Motor neuron (in vitro differentiated cells): ENCODE measurements at places on chromosomes 2 and 18.

DNA sequence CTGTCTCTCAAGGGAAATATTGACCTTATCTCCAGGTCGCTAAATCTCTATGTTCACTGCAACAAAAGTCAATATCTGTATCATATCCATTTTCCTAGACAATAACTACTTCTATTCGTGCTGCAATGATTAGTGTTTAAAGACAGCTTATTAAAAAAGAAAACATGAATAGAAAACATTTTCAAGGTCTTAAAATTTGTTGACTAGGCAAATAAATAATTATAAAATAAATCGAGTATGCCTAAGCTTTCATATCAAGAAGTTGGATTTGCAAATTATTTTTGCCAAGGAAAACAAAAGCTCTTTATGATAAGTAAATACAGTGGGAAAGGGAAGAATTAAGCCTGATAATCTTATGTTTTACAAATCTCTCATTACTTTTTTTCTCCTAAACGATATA lies 428.5 kb downstream of the NUP35 start:
- ATAC-seq: no peak

DNA sequence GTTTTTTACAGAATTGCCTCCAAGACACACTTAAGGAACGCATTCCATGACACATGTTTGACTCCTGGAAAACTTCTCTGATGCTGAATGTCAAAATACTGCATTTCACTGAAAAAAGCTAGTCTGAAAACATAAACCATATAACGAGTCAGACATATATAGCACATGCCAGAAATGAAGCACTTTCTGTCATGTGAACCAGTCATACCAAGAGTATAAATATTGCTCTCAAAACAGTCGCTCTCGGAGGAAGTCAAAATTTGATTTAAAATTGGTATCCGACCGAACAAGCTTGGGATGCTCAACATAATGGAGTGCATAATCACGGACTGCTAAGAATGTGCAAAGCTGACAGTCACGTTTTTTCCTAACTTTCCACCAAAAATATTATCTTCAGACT lies 115.9 kb downstream of the PIEZO2 start:
- no peak for ATAC-seq

GRCh38 chr2:9700109-9700495 lies 69.3 kb upstream of the YWHAQ start:
- no peak for ATAC-seq

- no peak for ATAC-seq
Observed at GRCh38 chr2:105394951-105395611, 3.8 kb downstream of the FHL2 start.

GRCh38 chr18:49030138-49030537 lies 79.4 kb upstream of the SMAD7 start:
- no peak for ATAC-seq

- ATAC-seq: no peak
Observed at GRCh38 chr2:151862700-151863099, 34.5 kb upstream of the ARL5A start.

DNA sequence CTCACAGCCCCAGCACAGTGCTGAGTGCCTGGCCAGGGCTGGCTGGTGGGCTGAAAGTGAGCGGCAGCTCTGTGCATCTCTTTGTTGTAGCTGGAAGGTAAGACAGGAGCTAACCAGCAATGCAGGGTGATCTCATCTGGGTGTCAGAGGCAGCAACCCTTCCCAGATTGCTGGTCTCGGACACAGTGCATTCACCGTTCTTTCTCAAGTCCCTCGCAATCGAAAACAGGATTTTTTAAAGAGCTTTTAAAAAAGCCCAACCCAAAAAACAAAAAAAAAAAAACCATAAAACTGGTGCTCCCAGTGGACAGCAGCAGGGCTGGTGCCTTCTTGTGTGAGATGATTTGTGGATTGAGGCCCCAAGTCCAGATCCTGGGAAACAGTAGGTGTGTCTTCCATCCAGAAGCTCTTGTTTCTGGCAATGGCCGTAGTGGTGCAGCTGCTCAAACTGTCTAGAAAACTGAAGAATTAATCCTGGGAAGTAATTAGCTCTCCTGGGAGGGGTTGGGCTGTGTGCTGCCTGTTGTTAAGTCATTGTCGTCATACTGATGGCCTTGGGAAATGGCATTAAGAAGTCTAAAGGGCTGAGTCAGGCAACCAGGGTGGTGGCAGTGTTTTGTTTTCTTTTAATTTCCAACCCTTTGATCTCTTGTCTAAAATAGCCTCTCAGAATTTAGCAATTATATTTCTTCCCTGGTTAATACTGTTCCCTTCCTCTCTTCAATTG lies 156.7 kb downstream of the KLHL29 start:
- ATAC-seq: peak; percentile 76

GRCh38 chr2:25043241-25043867 lies 1.5 kb downstream of the EFR3B start:
- ATAC-seq: no peak

DNA sequence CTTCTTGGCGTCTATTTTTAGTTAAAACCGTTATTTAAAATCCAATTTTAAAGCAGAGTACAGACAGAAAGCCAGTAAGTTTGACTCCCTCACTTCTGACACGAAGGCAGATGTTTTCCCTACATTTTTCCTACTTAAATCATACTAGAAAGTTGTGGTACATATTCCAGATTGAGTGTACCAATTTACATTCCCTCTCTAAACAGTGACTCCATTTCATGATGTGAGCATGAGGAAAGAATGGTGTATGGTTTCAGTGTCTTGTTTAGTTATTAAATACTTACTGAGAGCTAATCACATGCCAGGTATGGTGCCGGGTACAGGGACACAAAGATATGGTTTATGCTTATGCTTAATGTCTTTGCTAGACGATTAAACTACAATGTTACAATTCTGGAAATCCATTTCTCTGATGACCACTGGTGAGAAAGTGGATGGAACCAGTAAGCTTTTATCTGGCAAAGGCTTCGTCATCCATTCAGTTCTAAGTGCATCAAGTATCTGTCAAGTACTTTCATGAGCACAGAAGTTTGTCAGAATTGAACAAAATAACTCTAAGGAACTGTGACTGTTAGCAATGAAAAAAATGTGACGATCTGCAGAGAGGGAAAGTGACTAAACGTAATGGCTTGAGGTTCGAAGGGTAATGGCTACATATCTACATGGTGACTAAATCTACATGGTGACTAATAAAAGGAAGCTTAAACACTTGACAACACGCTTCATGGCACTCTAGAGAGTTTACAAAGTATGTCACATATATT lies 25.7 kb downstream of the MAP4K3 start:
- ATAC-seq: peak; percentile 30

DNA sequence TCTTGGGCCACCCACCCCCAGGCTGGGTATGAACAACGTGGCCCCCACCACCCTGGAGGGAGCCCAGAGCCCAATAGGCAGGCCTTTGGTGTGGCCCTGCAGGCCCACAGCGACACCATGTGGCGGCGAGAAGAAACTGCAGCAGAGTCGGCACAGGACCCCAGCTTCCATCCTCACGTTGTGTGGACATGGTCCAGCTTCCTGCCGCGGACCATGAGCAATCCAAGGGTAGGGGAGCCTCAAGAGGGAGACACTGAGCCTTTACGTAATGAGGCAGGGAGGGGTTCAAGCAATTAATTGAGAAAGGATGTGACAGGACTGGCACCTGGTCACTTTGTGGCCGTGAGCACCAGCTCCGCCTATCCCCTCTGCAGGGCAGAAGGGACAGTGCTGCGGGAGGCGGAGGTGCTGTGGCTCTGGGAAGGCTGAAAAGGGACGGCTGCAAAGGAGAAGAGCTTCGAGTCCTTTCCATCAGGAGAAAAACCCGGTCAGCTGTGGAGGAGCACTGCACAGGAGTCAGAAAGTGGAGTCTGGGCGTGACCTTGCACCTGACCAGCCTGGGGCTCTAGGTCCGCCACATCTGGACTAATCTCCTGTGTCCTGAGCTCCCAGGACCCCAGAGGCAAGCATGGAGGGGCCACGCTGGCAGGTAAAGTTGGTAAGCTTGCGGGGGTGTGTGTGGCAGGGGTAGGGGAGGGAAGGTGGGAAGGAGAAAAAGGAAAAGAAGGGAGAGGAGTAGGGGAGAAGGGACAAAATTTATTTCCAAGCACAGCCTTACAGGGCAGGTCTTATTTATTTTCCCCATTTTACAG lies 44.9 kb downstream of the TMEM37 start:
- peak; percentile 91 for ATAC-seq

DNA sequence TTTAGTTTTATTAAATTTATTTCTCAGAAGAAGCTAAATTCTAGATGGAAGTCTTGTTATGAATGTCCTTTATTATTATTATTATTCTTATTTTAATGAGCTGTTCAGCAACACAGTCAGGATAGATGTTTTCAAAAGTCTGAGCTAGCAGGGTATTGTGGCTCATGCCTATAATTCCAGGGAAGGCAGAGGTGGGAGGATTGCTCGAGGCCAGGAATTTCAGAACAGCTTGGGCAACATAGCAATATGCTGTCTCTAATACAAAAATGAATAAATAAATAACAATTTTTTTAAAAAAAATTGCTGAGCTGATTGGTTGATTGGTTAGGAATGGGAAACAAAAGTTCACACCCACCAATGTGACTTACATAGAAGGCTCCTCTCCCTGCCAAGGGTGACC lies 274.1 kb upstream of the CYRIA start:
- ATAC-seq: no peak

- no peak for ATAC-seq
Observed at GRCh38 chr2:107402330-107402729, 424.4 kb upstream of the RGPD4 start.

DNA sequence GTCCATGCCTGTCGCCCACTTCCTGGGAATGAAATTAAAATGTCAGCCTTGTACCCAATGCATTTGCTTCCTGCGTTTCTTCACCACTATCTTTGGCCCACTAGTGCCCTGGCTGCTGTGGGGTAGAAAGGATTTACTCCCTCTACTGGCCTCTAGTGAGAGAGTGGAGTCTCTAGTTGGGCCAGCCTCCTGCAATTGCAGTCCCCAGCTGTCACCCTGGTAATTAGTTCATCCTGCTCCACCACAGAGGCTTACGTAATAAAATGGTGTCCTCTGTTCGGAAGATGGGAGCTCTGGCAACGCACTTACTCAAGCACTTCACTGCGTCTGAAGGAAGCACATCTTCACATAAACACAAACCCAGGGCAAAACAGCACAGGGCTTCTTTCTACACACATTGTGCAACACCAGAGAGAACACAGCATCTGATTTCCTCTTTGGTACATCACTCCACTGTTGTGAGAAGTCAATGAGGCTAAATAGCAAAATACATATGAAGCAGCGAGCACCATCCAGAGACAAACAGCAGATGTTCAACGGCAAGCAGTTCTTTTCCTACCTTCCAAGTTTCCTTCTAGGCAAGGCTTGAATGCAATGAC lies 274.6 kb downstream of the LRATD1 start:
- ATAC-seq: no peak

- ATAC-seq: no peak
Observed at GRCh38 chr2:96882230-96882629, 12.3 kb upstream of the SEMA4C start.

- peak; percentile 98 for ATAC-seq
Observed at GRCh38 chr2:159053161-159054031, 85.0 kb downstream of the TANC1 start.

DNA sequence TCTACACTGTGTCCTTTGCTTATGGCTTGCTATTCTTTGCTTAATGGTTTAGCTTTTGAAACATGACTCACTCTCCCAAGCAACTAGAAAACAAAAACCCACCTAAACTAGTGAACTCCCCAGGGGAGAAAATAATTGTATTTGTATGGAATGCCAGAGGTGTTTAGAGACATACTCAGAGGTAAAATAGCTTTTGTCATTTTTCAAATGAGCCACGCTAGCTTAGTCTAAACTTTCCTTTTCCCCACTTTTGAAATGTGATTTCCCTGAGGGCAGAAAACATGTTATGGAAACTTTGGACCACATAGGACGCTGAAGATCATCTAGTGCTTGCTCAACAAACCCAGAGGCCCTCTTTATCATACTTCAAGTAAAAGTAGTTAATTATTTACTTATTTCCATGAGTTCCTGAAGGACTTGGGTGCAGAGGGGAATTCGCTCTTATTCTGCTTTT lies 16.5 kb upstream of the CYTIP start:
- no peak for ATAC-seq

DNA sequence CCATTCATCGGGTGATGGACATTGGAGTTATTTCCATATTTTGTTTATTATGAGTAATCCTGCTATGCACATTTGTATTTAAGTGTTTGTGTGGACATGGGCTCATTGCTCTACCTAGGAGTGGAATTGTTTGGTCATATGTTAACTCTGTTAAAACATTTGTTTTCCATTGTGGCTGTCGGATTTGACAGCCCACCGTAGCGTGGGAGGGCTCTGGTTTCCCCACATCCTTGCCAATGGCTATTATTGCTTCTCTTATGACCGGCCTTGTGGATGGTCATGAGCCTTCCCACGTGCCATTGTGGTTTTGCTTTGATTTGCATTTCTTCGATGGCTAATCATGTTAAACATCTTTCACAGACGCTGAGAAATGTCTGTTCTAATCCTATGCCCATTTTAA lies 92.0 kb downstream of the ZNF236 start:
- ATAC-seq: no peak

GRCh38 chr2:104862058-104862941 lies 8.4 kb downstream of the POU3F3 start:
- ATAC-seq: peak; percentile 71

GRCh38 chr2:39379643-39380524 lies 57.2 kb downstream of the MAP4K3 start:
- peak; percentile 76 for ATAC-seq

- ATAC-seq: peak; percentile 34
Observed at GRCh38 chr2:164538240-164538866, 82.9 kb downstream of the GRB14 start.

GRCh38 chr2:218567797-218568189 lies 358 bp downstream of the USP37 start:
- ATAC-seq: peak; percentile 46

GRCh38 chr2:172394002-172394401 lies 33.4 kb upstream of the ITGA6 start:
- no peak for ATAC-seq

- no peak for ATAC-seq
Observed at GRCh38 chr2:127985026-127985734, 42.7 kb downstream of the SAP130 start.

DNA sequence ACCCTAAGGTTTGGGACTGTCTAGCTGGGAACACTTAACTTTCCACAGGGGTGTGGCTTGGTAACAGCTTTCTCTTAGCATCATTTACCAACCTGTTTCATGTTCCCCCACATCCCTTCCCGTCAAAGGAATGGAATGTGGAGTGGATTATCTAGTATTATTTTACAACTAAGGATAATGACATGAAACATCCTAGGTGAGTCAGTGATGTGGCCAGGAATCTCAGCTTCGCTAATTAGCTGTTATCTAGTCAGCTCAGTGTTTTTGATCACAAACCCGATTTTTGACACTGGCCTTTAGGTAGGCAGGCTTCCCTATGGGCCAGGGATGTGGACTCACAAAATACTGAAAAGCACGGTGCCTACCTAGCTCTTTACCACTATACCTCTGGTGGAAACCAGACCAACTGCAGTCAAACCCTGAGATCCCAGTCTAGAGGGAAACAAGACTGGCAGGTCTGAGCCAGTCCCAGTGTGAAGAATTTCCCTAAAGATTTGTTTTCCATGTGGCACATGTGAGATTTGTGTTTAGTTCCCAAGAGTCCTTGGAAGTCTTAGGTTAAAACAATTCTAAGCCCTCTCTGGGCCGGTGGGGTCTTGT lies 2.8 kb upstream of the NRP2 start:
- ATAC-seq: no peak
